ENCODE measurements at places on chromosomes 6 and 20.
A peak's percentile ranks its signal among the peaks of the same experiment; 100 is the strongest.

GRCh38 chr6:142469220-142469619, 167.4 kb downstream of the ADGRG6 start:
- DNase-seq = peak; percentile 21

DNA sequence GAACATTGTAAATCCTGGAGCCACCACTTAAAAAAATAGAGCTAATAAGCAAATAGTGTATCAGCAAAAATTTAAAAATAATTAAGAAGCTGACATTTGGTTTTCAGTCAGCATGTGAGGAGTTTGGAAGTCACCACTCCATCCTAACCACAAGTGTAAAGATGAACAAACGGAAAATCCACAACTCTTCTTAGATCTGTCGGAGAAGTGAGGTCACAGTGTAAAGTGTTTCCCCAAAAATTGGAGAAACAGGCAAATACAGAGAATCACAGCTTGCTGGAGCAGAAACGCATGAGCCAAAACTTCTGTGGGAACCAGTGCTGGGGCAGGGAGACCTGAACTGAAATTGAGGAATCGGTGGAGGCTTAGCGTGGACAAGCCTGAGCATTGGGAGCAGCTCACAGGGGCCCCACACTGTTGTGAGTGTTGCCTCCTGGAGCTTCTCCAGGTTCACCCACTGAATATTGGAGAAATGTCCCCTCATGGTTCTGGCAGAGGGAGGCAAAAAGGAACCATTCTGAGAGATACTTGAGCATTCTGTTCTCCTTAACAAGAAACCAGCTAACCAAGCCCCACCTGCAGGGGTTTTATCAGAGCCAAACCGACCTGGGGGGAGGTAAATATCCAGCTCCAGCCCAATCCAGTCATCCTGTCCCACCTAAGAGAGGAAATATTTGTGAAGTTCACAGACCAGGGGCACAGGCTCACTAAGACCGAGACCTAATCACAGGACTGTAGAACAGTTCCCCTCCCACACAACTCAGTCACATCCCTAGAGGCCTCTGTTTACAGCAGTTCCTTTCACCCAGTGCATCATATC, 192.0 kb downstream of the ERMARD start:
- no peak for DNase-seq

GRCh38 chr6:28208111-28208659, 16.9 kb upstream of the ZSCAN9 start:
- no peak for DNase-seq

GRCh38 chr6:163413345-163414116, 987 bp upstream of the QKI start:
- DNase-seq = peak; percentile 84

- DNase-seq = no peak
Measured at GRCh38 chr20:63006540-63007359, at the start of gene BHLHE23. TSS of gene BHLHE23 (minus strand) at chr20:63006964. CDS start at chr20:63006774, 190 bp downstream.

GRCh38 chr6:25617997-25618396, 34.0 kb upstream of the SCGN start:
- DNase-seq = no peak

- no peak for DNase-seq
Measured at GRCh38 chr6:168536665-168537539, 95.9 kb downstream of the SMOC2 start.

GRCh38 chr6:163192591-163192990, 221.9 kb upstream of the QKI start:
- no peak for DNase-seq

DNA sequence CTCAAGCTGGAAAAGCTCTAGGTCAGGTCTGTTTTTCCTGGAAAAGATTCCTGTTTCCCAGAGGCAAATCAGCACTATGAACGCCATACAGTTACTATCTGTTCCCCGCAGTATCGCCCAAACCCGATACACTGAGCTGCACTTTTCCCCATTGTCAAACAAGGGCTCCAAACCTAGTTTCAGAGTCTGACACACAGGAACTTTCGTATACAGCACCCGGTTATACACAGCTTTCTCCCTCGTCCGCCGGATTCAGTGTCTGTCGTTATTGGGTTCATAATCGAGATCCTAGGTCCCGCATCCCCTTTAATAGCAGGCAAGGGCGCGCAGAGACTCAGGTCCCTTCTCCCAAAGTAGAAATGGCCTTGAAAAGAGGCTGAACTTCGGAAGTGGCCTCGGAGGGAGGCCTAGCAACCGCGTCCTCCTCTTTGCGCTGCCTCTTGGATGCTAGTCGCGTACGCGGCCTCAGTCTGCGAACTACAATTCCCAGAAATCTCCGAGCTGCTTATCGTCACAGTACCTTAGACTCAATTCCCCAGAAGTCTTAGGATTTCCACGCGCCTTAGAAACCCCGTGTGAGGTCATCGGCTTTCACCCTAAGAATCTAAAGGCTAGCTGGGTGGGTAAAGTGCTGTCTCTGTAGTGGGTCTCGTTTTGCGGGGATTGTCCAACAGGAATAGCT, 34.2 kb downstream of the ZNF391 start:
- DNase-seq = no peak
